ENCODE measurements at places on chromosomes 11 and 22. TPM values are rescaled to one million over a fixed set of nuclear protein-coding genes. Genes with fewer than 3 reads are reported as not detected.

Gene DBX1
- total RNA-seq: not detected

DNA sequence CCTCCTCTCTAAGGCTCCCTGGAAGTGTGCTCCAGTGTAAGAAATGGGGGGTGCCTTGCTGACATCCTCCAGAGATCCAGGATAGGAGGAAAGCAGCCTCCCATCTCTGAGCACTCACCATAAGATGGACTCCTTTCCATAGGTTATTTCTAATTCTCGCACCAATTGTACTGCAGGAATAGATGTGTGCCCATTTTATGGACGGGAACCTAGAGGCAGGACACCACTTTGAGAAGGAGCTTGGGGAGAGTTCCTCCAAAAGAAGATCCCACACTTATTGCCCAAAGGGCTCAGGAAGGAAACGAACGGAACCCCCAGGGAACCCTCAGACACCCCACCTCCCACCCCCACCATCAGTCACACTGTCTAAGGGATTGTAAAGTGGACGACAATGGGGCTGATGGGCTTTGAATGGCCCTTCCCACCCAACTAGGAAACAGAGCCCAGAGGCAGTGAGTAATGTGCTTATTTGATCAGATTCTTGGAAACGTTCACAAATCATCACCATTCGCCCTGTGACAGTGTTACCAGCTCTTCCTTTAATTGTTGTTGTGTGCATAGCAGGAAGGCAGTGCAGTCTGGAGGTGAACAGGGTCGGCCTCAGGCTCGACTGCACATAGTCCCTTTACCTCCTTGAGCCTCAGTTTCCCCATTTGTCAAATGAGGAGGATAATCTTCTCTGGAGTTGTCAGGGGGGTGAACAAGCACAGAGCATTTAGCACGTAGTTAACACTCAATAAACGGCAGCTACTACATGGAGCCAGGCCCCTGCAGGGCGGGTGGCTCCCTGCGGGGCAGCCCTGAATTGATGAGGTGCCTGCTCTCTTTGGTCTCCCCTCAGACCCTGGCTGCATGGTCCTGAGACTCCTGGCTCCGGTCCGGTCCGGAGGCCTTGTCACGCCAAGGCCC lies 8.4 kb upstream of the MN1 start:
- DNase-seq: peak; percentile 52

DNA sequence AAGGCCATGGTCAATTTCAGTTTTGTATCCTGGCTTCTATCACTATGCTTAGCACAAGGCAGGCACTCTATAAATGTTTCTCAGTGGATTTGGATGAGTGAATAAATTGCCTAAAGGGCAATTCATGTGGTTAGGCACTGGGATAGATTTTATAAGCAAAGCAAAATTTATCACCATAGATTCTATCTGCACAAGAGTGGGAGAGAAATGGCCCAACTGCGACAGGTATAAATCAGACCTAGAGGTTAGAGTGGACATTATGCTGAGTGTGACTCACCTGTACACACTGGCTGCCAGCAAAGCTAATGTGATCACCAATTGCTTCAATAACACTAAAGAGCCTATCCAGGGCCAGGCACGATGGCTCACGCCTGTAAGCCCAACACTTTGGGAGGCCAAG lies 514.0 kb downstream of the BUD13 start:
- DNase-seq: no peak

- DNase-seq: no peak
Measured at GRCh38 chr22:26889802-26890201, 232.4 kb downstream of the MIAT start.

Gene UBQLNL
- total RNA-seq: not detected

- DNase-seq: peak; percentile 89
Measured at GRCh38 chr11:28384418-28384817, 276.2 kb downstream of the METTL15 start.

- peak; percentile 76 for DNase-seq
Measured at GRCh38 chr11:69101115-69101791, 52.5 kb downstream of the TPCN2 start.

GRCh38 chr11:129644326-129644725 lies 171.3 kb upstream of the TMEM45B start:
- no peak for DNase-seq

DNA sequence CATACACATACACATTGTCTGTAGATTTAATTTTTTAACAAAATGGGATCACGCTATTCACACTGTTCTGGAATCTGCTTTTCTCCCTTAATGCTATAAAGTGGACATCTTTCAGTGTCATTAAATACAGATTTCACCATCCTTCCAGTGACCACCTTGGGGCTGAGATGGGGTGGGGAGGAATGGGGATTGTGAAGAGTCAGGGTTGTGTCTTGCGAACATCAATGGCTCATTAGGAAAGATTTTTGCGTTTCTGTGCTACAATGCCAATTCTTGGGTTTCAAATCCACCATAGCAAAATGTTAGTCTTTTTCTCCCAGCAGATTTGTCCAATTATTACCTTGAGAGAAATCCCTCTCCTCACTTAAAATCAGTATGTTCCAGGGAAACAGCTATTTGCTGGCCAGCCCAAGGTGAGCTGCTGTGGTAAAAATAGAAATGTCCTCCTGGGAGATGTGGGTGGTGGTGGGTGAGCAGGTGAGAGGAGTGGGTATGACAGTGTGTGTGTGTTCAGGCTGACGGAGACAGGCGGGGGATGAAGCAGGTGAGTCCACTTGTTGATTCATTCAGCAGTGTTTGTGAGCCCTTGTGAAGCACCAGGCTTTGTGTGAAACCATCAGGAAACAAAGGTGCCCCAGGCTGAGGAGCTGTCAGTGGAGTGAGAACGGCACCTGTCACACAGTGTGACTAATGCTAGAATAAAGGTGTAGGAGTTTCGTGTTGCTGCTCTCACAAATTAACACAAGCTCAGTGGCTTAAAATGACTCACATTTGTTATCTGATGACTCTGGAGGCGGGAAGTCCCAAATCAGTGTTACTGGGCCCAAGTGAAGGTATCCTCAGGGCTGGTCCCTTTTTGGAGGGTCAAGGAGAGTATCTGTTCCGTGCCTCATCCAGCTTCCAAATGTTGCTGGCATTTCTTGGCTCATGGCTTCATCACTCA lies 1.7 kb upstream of the CBX6 start:
- no peak for DNase-seq

DNA sequence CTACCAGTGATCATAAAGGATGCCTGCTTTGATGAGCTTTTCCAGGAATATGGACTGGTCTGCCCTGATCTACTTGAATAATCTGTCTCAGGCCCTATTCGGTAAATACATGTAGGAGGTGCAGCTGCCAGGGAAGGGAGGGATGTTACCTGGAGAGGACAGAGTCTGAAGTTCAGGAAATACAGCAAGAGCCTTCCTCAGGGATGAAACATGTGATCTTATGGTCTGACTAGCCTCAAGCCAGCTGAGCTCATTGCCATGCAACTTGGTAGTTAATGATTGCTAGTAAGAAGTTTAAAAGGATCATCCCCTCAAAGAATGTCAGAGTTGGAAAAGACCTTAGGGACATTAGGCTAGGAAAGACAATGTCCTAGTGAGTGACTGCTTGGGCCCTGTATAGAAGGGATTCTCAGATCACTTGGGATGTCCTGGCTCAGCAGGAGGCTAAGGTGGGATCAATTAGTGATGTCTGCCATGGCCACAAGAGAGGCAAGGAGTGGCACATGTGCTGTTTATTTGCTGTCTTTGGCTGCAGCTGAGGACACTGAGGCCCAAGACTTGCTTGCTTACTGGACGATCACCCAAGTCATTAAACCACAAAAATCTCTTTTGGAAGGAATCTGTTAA lies 18.5 kb downstream of the PTPRJ start:
- no peak for DNase-seq

DNA sequence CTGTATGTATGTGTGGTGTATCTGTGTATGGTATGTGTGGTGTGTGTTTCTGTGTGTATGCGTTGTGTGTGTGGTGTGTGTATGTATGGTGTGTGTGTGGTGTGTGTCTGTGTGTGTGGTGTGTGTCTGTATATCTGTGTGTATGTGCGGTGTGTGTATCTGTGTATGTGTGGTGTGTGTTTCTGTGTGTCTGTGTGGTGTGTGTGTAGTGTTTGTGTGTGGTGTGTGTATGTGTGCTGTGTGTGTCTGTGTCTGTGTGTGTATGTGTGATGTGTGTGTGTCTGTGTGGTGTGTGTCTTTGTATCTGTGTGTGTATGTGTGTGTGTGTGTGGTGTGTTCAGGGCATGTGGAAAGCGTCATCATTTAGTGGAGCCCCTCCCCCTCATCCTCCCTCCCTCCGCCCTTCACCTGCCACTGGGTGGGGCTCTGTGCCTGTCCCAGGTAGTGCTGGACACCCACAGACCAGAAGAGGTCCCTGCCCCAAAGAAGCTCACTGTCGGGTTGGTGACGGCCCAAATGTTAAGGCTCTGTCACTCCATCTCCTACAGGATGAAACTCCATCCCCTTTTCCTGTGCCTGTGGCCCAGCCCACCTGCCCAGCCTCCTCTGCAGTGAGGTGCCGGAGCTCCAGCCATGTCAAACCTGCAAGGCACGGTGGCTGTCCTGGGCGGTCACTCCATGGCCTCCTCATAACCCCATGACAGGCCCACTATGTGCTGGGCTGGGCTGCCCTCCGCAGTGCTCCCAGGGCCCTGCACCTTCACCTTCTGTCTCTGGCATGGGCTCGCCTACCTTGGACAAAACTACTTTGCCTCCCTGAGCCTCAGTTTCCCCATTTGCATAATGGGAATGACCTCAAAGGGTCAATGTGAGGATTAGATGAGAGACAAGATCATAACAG lies 23.4 kb upstream of the SHISAL1 start:
- no peak for DNase-seq

DNA sequence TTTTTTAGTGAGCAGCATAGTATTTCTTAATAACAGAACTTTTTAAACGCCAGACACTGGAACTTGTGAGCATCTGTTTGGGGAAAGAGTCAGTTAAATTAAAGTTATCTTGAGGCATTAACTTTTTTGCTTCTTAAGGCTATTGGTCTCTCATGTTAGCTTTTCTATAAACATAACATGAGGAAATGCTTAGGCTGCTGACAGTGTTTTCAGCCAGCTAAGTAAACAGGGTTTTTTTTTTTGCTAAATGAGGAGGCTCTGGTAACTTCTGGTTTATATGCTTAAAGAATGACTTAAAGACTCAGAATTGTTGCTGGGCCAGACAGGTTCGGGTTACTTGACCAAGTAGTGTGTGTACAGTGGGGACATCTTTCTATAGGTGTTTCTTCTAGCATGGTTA lies 95.8 kb upstream of the ALKBH3 start:
- DNase-seq: no peak

DNA sequence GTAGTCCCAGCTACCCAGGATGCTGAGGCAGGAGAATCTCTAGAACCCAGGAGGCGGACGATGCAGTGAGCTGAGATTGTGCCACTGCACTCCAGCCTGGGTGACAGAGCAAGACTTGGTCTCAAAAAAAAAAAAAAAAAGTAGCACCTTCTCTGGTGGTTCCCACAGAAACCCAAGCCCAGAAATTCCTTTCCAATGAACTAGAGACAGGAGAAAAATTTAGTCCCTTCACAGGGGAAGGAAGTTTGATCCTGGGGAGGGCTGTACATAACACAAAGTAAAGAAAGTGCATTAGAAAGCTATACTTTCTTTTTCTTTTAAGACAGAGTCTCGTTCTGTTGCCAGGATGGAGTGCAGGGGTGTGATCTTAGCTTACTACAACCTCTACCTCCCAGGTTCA lies 25.5 kb upstream of the APOA1 start:
- DNase-seq: no peak

- DNase-seq: no peak
Measured at GRCh38 chr11:20450829-20451228, 63.3 kb downstream of the PRMT3 start.

GRCh38 chr11:130760515-130761125 lies 155.7 kb downstream of the SNX19 start:
- DNase-seq: no peak

GRCh38 chr22:26339755-26340154 lies 89.3 kb upstream of the ASPHD2 start:
- DNase-seq: peak; percentile 79
